ENCODE measurements at places on chromosomes 3 and 15.

DNA sequence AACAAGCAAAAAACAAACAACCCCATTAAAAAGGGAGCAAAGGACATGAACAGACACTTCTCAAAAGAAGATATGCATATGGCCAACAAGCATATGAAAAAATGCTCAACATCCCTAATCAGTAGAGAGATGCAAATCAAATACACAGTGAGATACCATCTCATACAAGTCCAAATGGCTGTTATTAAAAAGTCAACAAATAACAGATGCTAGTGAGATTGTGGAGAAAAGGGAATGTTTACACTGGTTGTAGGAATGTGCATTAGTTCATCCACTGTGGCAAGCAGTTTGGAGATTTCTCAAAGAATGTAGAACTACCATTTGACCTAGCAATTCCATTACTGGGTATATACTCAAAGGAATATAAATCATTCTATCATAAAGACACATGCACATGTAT lies 44.5 kb downstream of the RIOX2 start:
- DNase-seq, result no peak

DNA sequence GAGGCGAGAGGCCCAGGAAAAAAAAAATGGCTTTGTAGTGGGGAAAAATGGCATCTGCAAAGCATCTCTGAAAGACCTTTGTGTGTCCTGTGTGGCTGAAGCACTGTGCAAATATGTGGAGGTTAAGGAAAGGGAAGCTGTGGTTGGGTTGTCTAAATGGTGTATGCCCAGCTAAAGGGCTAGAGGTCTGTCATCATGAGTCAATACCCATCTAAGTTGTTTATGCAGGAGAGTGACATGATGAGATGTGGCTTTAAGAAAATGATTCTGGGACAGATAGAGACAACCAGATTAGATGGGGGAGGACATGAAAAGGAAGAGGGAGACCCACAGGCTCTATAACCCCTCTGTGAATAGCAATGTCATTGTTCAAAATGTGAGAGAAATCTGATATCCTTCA lies 280.7 kb downstream of the MFSD1 start:
- DNase-seq, result no peak

GRCh38 chr3:180755556-180755955 lies 76.3 kb upstream of the CCDC39 start:
- no peak for DNase-seq

DNA sequence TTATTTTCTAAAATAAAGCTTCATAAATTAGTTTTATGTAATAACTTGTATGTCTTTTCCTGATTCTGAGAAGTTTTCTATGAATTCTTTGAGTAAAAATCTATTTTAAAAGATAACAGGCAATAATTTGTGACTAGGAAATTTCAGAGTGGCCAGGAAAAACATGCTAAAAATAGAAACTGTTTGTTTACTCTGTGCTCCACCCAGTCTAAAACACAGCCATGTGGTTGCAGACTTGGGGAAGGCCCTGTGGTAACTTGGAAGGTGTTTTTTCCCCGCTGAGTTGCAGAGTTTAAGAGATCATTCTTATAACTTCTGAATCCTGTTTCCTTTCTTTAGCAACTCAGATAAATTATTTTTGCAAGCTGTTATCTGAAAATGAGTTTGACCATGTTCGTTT lies 21.9 kb downstream of the PLCL2 start:
- no peak for DNase-seq

DNA sequence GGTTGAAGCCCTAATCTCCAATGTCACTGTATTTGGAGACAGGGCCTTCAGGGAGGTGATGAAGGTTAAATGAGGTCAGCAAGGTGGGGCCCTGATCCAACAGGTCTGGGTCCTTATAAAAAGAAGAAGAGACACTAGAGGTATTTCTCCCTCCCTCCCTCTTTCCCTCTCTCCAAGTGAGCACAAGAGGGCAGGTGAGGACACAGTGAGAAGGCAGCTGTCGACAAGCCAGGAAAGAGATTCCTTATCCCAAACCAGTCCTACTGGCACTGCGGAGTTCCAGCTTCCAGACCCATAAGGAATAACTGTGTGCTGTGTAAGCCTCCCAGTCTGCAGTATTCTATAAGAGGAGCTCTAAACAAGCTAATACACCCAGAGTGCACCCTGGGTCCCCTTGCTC lies 134.7 kb downstream of the ADAMTS17 start:
- no peak for DNase-seq

DNA sequence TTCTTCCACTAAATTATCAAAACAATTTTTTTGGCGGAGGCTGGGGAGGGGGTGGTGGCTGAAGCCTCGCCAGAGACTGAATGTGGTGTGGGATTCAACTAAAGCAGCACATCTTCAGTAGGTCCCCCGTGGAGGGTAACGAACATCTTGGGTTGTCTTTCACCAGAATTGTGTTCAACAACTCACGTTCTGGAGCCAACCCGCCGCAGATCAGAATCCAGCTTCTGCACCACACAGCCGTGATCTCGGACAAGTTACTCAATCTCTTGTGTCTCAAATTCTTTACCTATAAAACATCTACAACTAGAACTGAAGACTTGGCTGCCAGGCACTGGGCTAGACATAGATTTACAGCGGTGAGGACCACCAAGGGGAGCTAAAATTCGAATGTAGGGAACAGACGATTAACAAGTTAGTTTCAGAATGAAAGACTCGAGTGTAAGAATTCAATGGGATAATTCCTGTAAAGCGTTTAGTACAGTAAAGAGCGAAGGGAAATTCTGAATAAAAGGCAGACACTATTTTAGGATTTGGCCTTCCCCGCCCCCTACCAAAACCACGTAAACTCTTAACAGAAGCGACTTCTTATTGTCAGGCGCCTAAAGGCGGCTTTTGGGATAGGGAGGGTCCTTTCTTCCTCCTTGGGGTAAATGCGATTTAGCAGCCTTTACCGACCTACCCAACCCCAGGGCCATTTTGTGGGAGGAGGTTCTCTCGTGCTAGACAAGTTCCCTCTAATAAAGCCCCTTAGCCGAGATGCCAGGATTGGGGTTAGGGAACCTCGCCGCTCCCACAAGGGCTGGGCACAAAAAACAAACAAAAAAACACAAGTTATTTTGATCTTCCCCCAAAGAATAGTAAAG lies 697 bp upstream of the RAB5A start:
- peak; percentile 66 for DNase-seq

All from skin of body (tissue), 3 donors.